Eye (tissue), 1 donor: ENCODE measurements at places on chromosomes 3 and 15.

DNA sequence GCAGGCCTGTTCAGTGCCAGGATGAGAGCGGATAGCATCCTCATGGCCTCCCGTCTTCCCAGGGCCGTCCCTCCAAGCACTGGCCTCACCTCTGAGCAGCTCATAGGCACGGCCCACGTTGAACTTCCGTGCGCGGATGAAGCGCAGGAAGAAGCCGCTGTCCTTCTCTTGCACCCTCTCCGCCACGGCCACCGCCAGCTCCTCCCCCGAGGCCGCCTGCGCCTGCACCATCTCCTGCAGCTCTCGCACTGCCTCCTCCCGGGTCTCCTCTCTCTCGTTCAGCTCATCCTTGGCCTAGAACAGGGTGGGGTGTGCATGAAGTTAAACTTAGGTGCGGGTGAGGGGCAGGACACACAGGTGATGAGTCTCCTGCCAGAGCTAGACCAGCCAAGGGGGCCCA is 4.3 kb downstream of the RLBP1 start:
- DNase-seq, result no peak

GRCh38 chr15:31591908-31592307 is 265.3 kb downstream of the KLF13 start:
- DNase-seq, result no peak

- no peak for DNase-seq
Measured at GRCh38 chr3:69865925-69866679, 126.8 kb downstream of the MITF start.

- DNase-seq, result no peak
Measured at GRCh38 chr3:113148284-113148683, 63.1 kb upstream of the BOC start.

DNA sequence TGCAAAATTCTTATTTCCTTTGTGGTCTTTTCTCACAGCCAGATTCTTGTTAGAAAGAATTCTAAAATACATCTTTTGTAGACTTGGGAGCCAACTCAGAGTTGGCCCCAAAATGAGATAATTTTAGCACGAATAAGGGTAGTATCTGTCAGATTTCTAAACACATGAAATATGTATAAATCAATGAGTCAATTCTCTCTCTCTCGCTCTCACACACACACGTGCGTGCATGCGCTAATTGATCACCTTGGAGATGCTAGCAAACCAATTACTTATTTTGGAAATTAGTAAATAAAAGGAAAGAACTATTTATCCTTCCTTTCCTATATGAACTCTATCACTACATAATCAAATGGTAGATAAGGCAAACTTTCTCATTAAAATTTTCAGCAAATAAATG is 32.9 kb upstream of the PIK3R4 start:
- DNase-seq, result no peak
